ENCODE measurements at places on chromosomes 1 and 21.
A peak's percentile ranks its signal among the peaks of the same experiment; 100 is the strongest.

DNA sequence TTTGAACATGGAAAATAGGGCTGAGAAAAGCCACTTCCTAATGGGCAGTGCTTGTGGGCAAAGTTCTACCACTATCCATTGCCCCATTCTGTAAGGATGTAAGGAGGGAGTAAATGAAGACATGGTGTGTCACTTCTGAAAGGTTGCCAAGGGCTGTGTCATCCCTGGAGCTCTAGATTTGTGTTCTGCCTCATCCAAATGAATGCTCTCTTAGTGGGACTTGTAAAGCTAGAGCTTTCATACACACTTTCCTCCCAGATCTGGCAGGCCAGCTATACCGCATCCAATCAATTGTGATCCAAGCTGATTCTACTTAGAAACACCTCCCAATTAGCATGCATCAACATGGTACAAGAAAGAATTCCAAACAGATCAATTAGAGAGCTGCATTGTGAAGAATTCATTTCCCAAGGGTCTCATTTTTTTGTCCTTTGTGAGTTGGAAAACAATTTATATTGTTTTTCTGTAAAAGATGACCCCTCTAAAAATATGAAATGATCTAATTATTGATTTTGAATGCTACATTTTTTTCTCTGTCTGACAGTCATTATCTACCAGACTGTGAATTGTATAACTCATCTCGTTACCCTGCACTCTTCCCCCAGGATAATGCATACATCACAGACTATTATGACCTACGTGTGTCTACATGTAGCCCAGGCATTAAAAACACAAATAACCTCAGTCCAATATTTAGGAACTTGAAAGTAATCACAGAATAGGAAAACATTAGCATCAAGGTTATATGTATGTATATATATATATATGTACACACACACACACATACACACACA, 117.1 kb upstream of the DUSP10 start:
- no peak for DNase-seq

DNA sequence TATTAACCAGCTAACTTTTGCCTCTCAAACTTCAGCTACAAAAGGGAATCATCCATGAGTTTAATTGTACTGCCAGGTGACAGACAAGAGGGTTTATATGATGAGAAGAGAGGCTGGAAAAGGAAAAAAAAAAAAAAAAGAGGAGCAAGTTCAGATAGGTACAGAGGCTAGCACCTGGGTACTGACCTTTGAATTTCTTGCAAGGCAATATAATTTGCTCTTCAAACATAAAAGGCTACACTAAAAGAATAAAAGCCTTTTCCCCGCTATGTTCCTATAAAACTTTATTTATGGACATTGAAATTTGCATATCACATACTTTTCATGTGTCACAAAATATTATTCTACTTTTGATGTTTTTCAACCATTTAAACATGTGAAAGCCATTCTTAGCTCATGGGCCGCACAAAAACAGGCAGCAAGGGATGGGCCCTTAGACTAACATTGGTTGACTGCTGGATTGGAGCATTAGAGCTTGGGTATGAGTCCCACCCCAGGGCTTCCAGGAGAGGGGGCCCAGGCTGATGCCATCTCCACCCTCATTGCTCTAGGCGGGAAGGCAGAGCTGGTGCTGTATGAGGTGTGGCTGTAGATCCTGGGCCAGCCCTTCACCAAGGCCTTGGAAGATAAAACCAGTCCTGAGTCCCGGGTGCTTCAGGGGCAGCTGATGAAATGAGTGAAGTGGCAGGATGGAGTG, 44.3 kb downstream of the ATP1B1 start:
- no peak for DNase-seq

- DNase-seq = peak; percentile 32
Observed at GRCh38 chr1:42957229-42957879, 1.3 kb downstream of the SLC2A1 start.

- DNase-seq = no peak
Observed at GRCh38 chr1:40796939-40797667, 13.5 kb downstream of the KCNQ4 start.

GRCh38 chr1:240666568-240667198, 54.7 kb upstream of the GREM2 start:
- DNase-seq = no peak

GRCh38 chr1:28070725-28071593, 17.5 kb downstream of the EYA3 start:
- no peak for DNase-seq

DNA sequence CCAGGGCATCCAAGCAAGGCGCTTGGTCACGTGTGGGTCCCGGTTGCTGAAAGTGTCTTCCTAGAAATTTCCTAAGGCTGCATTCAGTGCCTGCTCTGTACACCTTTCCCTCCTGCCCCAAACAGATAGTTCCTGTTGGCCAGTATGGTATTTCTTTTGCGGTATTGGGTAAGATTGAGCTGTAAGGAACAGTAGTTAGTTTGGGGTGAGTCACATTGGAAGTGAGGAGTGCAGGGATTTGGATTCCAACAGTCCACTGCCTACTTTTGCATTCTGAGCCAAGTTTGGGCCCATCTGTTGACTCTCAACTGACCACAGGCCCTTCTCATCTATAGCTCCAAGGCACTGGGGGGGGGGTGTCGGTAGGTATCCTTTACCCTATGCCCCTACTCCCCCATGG, 83.4 kb downstream of the MAP3K21 start:
- DNase-seq = no peak

DNA sequence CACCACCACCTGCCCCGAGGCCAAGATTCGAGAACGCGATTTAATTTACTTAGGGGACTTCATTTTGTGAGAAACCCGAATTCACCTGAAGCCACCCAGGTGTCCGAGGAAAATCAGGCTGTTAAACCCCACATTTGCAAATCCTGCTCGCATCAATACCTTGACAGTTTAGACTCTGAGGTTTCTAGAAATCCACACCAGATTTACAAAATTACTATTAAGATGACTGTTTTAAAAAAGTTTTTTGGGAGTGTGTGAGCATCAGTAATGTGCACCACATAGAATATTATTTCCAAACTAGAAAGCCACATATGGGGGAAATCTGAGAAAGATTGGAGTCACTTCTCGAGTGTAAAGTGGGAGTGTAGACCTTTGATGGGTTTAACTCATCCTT, 685 bp downstream of the RIMKLA start:
- DNase-seq = peak; percentile 26

DNA sequence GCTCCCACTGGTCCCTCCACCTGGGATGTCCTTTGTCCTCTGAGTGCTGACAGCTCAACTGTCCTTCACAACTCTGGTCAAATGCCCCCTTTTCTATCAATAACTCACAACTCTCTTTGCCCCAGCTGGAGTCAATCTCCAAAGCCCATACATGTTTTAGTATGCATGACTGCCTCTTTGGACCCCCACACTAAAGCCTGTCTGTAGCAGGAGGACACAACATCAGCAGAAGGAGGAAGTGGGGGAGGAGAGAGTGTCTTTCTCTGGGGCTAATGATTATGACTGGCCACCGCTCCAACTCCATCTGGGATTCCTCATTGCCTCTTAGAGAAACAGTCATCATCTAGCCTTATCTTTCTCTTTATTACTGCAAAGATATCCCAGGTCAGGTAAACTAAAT, 186.6 kb upstream of the FGGY start:
- DNase-seq = no peak

DNA sequence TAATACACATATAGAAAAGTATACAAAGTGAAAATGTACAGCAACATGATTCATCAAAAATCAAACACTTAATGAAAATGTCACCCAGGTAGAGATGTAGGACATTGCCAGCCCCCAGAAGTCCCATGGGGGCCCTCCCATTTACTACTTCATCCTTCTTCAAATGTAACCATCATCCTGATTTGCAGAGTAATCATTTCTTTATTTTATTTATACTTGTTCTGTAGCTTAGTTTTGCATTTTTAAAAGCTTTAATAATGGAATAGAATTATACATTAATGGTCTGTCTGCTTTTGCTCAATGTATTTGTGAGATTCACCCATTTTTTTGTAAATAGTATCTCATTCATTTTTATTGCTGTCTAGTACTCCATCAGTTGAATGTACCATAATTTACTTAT, 96.8 kb upstream of the CD55 start:
- DNase-seq = no peak

GRCh38 chr1:36760081-36760480, 274.2 kb downstream of the GRIK3 start:
- DNase-seq = no peak

GRCh38 chr1:188476606-188477005, 1647.9 kb downstream of the PLA2G4A start:
- no peak for DNase-seq

DNA sequence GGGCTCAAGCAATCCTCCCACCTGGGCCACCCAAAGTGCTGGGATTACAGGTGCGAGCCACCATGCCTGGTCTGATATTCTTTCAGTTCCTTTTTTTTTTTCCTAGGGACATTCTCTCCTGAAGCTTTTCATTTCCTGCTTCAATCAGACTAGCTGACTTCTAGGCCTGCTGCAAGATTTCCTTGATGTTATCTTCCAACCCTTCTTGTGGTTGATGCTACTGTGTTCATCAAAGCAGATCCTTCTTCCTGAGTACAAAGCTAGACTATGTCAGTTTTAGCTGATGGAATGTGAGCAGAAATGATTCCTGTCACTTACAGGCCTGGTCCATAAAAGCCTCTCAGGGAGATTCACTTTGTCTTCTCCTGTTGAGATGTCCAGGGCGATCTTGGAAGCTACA, 146.4 kb downstream of the CDC7 start:
- DNase-seq = no peak

GRCh38 chr1:168442931-168443330, 100.9 kb downstream of the XCL2 start:
- DNase-seq = no peak
